ENCODE measurements at places on chromosomes 5 and 9.

GRCh38 chr5:36360307-36360706, 58.6 kb upstream of the RANBP3L start:
- DNase-seq = no peak

DNA sequence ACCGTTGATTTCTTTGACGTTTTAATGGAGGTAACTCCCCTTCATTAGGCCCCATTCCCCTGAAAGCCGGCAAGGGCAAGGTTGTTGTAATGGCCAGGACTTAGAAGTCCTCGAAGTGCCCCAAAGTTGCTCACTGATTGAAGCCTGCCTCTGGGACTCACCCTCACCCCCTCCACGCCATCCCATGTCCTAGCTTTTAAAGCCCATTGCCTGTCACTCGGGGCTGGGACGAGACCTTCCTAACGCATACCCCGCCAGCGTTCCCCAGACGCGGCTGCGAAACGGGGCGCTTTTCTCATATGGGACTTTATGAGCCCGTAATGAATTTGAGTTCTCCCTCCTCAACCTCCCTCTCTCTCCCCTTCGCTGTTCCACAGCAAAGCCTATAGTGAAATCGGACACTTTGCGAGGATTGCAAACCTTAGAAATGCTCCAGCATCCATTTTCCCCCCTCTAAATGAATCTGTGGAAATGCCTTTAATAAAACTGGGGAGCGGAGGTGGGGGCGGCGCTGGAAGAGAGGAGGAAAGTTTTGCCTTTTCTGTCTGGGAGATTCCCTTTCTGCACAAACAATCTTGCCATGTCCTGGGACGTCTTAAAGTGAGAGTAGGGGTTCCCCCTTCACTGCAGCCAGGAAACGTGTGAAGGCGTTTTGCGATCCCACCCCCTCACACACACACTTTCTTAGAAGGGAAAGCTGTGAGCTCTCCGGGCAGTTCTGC, 1.5 kb downstream of the PAPPA start:
- no peak for DNase-seq

DNA sequence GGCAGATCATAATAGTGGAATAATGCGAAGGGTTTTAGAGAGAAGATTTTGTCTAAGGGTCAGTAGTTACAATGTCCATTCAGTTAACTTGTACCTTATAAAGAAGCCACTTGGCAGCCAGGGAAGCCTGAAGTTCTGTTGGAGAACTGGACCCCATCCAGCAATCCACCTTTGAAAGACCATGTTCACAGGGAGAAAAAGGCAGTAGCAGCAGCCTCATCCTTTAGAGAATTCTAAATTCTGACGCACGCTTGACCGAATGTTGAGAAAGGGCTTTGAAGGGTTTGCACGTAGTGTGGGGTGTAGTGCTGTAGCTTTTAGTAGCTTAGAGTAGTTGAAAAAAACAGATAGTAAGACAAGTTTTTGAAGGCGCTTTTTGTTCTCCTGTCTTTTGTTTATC, 42.8 kb downstream of the MCCC2 start:
- no peak for DNase-seq

DNA sequence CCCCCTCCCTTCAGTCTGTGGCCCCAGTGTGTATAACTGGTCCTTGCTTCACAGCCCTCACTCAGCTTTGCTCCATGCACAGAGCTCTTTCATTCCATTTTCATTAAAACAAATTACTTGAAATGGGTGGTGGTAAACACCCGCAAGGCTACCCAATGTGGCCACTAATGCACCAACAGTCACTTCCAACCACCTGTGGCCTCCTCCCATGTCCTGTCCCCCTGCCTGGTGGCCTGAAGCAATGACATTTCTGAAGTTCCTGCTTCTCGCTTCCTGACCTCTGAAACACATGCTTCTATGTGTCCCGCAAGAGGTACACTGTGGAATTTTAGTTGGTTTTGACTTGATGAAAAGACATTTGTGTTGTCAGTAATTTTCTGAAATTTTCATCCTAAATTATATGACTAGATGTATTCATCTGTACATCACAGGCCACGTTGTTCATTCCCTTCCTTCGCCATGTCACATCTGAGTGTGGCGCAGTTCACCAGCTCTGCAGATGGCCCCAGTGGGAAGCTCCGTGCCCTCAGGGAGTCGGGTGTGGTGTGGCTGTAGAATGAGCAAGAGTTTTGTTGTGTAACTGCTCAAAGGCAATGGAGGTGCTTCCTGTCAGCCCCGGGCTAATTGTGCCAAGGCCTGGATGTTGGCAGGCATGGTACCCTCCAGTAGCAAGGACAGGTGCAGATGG, 9.6 kb downstream of the ROPN1L start:
- no peak for DNase-seq

- no peak for DNase-seq
Observed at GRCh38 chr9:38172586-38172985, 103.6 kb upstream of the SHB start.

GRCh38 chr9:133906932-133907910, 84.9 kb downstream of the VAV2 start:
- no peak for DNase-seq

Measured in activated CD4-positive, CD25-positive, alpha-beta regulatory T cell treated with anti-CD3 and anti-CD28 coated beads, Interleukin-2, amount 50 U/mL, for 72 hours (primary cell).